ENCODE measurements at places on chromosomes 4 and X. TPM values are rescaled to one million over a fixed set of nuclear protein-coding genes. Genes with fewer than 3 reads are reported as not detected.

The EIF4E gene
- 92.1 TPM for total RNA-seq

The PAGE2B gene
- not detected for total RNA-seq

GRCh38 chr4:89369581-89369980 is 62.0 kb upstream of the GPRIN3 start:
- no peak for DNase-seq

GRCh38 chrX:99184153-99184552 is 1225.9 kb downstream of the PCDH19 start:
- no peak for DNase-seq

GRCh38 chrX:71637848-71638247 is 19.5 kb upstream of the CXCR3 start:
- no peak for DNase-seq

DNA sequence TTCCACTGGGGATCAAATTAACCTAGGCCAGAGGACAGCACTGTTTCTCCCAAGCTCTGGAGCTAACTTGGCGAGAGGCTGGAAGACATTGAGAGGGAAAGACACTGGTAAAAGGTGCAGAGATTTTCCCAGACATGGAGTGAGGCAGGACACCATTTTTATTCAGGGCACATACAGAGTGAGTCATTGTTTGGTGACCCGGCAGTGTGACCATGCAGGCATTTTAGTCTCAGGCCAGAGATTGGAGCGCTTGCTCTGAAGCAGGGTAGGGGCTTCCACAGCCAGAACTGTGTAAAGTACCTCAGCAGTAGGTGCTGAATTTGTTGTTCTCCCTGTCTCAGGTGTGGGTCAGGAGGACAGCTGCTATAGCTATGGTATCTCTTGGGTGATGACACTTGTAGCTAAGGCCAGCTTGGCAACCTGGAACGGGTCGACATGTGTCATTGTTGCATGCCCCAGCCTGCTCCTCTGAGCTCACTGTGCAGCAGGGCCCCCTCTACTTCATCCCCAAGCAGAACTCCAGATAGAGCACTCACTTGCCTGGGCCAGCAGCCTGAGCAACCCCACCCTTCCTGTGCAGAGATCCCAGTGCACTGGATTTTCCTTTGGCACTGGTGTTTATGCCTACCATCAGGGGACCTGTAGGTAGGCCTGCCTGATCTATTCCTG is 79.8 kb upstream of the ATP8A1 start:
- DNase-seq, result no peak

GRCh38 chrX:476724-477075 is 90.0 kb upstream of the PPP2R3B start:
- no peak for DNase-seq

DNA sequence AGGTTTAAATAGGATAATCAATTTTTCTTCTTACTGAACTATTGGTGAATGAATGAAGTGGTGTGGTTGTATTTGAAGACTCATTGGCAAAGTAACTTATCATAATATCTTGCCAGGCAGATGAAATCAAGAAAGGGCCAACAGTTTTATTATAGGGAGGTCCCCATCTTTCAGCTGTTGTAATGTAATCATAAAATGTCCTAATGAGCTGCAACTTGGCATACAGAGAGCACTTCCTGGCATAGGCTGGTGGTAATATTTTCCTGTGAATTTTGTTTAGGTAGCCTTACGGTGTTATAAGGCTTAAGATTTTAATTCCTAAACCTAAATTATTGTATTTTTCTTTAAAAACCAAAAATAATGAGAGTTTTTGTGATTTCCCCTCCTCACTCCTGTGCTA is 17.5 kb downstream of the FHIP1A start:
- no peak for DNase-seq
